ENCODE measurements at places on chromosomes 2 and 18.

GRCh38 chr18:76131738-76132137, 363.3 kb downstream of the ZNF516 start:
- no peak for DNase-seq

GRCh38 chr18:9638886-9639285, 24.5 kb upstream of the PPP4R1 start:
- no peak for DNase-seq

GRCh38 chr18:50192995-50193795, 1.8 kb downstream of the MYO5B start:
- no peak for DNase-seq

DNA sequence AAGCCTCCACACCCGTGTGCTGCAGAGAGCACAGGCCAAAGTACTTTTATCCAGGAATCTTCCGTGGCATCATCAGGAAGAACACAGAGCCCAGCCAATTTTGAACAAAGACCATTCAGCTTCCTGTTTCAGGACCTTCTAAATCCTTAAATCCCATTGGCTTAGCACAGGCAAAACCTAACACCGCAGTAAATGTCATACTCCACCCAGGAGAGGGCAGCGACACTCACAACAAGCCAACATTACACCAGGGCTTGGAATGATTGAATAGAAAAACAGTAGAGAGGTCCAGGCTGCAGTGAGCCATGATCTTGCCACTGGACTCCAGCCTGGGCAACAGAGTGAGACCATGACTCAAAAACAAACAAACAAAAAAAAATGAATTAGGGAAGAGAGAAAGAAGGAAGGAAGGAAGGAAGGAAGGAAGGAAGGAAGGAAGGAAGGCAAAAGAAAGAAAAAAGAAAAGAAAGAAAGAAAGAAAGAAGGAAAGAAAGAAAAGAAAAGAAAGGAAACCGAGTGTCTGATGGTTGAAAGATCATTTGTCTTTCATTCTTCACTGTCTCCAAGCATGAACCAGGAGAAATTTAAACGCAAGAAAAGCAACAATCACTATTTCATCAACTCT, 144.6 kb upstream of the SATB2 start:
- no peak for DNase-seq

GRCh38 chr2:70509565-70509964, 44.1 kb downstream of the TGFA start:
- DNase-seq = no peak

DNA sequence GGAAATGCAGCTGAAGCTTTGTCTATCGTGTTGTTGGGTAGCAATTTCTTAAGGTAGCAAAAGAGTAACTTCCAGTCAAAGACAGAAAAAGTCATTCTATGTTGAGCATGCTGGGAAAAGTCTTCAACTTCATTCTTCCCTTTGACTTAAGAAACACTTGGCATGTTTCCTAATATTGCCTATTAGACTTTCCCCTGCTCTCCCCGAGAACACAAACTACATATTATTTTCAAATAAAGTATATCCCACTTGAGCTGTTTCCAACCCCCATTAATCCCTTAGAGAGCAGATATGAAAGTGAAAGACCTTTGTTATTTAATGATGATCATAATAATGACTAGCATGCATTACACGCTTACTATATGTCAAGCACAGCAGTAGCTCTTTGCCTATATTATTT, 136.0 kb upstream of the SPOPL start:
- DNase-seq = no peak

DNA sequence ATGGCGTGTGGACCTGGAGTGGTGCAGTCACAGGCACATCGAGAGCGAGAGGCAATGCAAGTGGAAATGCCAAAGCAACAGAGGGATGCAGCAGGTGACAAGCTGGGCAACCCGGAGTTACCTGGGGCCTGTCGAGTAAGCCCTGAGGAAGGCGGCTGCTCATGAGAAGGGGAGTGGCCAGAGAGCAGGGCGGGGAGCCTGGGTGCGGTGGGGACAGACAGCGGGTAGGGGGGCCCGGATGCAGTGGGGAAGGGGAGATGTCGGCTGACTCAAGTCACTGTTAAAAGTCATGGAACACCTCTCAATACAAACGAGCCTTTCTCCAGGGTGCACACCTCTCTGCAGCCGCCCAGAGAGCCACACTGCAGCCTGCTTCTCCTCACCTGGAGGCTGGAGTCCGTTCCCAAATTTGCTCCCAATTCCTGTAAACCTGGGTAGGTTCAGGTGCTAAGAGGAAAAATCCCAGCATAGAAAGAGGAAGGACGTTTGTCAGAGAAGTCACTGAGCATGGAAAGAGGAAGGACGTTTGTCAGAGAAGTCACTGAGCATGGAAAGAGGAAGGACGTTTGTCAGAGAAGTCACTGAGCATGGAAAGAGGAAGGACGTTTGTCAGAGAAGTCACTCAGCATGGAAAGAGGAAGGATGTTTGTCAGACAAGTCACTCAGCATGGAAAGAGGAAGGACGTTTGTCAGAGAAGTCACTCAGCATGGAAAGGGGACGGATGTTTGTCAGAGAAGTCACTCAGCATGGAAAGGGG, 71.7 kb upstream of the TWIST2 start:
- no peak for DNase-seq

- DNase-seq = no peak
Observed at GRCh38 chr2:6233993-6234392, 541.8 kb downstream of the SOX11 start.

DNA sequence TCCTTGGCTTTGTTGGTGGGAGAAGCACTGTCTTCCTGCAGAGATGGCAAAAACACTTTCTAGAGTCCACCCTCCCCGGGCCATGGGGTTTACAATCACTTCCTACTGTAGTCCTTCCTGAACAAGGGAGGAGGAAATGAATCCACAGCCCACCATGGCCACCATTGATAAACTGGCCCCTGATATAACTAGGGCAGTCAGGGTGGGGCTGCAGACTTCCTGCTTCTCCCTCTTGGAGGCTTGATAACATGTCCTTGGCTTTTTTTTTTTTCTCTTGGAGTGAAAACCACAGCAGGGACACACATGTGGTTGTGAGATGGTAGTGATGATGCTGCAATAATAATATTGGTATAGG, 437.8 kb downstream of the ZNF521 start:
- no peak for DNase-seq

DNA sequence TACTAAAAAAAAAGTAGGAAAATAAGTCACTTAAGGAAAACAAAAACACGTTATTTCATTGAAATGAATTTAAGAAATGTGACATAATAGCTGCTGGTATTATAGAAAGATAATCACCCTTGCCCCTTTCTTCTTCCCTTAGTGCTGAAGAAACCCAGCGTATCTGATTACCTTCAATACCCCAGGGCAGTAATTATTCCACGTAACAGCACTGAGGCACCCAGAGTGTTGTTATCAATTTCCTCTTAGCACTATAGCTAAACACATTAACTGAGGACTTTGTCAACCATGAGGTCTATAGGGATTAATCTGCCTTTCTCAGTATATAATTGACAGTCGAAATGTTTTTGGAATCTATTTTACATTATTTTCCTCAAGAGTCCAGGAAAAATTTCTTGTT, 180.0 kb upstream of the NXPH2 start:
- DNase-seq = no peak

- DNase-seq = no peak
Observed at GRCh38 chr18:2636126-2636631, 19.3 kb upstream of the SMCHD1 start.

DNA sequence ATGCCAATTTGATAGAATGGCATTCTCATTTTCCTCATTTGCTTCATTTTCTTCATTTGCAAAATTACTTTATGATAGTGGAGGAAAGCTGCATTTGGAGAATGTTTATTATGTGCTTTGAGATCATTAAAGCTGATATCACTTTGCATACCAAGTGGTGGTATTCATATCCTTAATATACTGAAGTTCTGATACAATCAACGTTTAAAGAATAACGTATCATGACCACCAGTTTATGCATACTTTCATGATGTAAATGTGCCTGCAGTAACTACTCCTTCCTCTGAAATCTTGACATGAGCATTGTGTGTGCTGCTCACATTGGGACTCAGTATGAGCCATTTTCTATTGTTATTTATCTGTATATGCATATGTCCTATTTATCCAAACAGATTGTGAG, 302.1 kb downstream of the ARHGAP15 start:
- DNase-seq = no peak

- no peak for DNase-seq
Observed at GRCh38 chr18:42446195-42446594, 491.2 kb downstream of the PIK3C3 start.

- no peak for DNase-seq
Observed at GRCh38 chr2:33765122-33765521, 166.0 kb upstream of the FAM98A start.

- DNase-seq = no peak
Observed at GRCh38 chr2:162266460-162266760, 23.2 kb upstream of the FAP start.

- no peak for DNase-seq
Observed at GRCh38 chr2:3429066-3429610, 49.6 kb downstream of the TRAPPC12 start.

DNA sequence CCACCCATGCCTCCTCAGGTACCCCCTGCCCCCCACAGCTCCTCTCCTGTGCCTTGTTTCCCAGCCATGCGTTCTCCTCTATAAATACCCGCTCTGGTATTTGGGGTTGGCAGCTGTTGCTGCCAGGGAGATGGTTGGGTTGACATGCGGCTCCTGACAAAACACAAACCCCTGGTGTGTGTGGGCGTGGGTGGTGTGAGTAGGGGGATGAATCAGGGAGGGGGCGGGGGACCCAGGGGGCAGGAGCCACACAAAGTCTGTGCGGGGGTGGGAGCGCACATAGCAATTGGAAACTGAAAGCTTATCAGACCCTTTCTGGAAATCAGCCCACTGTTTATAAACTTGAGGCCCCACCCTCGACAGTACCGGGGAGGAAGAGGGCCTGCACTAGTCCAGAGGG, 803 bp upstream of the DES start:
- peak; percentile 29 for DNase-seq
